ENCODE measurements at places on chromosomes 11 and 22.

- DNase-seq: peak; percentile 86
These were observed 53.3 kb downstream of the NCAM1 start for GRCh38 chr11:113014262-113015097.

DNA sequence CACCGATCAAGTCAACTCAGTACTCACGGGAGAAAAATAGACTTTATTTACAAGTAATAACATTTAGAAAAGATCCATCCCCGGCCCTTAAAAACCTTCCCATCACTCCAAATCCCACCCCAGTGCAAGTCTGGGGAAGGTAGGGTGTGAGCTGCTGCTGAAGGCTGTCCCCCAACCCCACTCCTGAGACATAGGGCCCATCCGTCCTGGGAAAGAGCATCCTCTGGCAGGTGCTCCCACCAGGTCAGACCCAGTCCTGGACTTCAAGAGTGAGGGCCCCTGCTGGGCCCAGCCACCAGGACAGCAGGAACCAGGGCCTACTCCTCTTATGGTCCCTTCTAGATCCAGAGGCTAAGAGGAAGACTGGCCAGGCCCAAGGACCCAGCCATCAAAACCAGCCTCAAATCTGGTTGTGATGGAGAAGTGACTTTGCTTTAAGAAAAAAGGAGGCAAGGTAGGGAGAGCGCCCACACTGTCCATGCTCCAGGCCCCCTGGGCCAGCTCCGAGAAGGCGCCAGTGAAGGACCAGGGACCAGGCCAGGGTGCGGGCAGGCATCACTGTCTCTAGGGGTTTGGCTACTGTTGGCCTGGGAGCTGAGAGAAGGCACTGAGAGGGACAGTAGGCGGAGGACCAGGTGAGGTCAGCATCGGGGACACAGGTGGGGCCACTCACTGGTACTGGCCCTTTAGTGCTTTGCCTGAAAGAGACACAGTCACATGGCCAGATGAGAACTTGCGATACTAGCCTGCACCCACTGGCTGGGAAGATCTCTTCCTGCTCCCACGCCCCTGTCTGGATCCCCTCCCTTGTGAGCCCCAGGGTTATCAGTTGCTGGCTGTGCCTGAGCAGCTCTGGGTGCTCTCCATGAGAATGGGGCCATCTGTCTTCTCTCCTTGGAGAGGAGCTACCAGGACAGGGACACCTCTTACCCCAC, 4.4 kb downstream of the IL18BP start:
- DNase-seq: no peak

- DNase-seq: no peak
These were observed 39.1 kb downstream of the CASP12 start for GRCh38 chr11:104858882-104859775.

GRCh38 chr22:17913801-17914347, 110.5 kb downstream of the MICAL3 start:
- no peak for DNase-seq

- no peak for DNase-seq
These were observed 45.8 kb downstream of the LRRC32 start for GRCh38 chr11:76624500-76625379.

DNA sequence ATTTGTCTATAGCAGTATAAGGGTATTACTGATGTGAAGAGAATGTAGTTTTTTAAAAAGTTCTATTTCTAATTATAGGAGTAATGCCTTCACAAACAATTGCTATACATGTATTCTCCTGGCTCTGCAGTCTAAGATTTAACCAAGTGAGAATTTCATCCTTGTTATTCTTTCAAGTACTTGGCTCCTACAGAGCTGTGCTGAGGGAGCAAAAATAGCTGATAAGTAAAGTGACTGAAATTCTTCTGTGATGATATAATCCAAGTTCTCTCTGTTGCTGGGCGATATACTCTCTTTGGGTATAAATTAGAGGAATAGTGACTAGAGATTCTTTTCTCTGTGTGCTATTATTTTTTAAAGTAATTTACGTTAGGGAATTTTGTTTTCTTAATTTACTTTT, 68.0 kb downstream of the PGR start:
- no peak for DNase-seq

DNA sequence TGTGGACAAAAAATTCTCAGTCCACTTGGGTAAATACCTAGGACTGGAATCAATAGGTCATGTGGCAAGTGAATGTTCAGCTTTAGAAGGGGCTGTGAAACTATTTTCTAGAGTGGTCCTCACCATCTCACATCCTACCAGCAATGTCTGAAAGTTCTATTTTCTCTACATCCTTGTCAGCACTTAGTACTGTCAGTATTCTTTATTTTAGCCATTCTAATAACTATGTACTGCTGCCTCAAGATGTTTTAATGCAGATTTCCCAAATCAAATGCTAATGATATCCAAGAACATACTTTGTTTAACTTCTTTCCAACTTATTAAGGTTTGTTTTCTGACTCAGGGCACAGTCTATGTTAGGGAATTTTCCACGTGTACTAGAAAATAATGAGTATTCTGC, 317.0 kb downstream of the BRD1 start:
- no peak for DNase-seq

- no peak for DNase-seq
These were observed 20.2 kb downstream of the XNDC1N start for GRCh38 chr11:71908218-71908617.

DNA sequence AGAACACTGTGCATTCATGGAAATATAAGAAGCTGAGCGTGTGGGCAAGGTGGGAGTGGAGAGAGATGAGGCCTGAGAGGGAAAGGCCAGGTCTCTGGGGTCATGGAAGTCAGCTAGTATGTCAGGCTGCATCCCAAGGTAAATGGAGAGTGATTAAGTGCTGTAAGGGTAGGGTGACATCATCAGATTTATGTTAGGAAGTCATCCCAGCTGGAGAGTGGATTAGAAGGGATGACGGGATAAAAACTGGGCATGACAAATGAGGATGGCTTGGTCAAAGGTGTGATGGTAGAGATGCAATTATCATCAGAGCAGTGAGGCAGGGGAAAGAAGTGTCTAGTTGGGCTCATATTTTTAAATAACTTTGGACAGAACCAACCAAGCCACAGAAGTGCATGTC, 3.5 kb upstream of the ENDOD1 start:
- no peak for DNase-seq

DNA sequence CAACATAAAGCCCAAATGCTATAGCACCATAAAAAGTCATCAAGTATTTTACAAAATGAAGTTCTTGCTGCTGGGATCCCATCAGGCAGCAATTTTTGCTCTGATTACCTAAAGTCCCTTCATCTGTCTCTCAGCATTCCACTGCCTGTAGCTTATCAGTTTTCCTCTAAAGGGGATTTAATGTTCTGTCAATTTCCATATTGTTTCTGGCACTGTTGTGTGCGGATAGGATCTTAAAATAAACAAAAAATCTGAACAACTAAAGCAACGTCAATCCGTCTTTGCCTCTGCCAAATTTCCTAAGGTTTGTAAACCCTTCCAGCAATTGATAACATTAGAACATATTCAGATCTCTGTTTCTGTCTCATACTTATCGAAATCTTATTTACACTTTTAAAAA, 1126.3 kb upstream of the RAG2 start:
- DNase-seq: no peak

DNA sequence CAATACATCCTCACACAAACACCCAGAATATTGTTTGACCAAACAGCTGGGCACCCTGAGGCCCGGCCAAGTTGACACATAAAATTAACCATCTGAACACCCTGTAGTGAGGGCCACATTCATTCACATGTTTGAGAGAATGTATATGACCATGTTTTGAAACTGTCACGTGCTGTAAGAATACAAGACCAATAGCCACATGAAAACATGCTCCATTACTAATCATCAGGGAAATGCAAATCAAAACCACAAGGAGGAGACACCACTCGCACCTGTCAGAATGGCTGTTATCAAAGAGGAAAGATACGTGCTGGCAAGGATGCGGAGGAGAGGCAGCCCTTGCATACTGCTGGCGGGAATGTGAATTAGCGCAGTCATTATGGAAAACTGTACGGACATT, 38.3 kb upstream of the IGSF9B start:
- no peak for DNase-seq

DNA sequence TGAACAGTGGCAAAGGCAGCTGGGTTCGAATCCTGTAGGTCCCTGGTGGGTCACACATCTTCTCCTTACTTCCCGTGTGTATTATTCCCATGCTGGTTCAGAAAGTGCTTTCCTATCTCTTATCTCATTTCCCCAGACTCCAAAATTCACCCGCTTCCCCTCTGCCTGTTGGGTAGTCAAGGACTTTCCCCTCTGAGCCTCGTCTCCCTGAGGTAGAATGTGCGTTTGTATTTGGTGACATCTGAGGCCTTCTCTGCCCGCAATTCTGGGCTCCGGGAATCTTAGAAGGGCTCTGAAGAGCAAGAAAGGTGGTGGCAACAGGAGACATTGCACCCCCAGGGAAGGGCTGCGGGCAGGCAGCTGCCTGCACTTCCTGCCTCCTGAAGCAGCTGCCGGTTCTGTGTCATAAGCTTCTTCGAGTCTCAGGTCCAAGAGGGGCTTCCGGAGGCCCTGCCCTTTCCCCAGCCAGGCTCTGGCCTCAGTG, 5.9 kb downstream of the LRRC32 start:
- no peak for DNase-seq

DNA sequence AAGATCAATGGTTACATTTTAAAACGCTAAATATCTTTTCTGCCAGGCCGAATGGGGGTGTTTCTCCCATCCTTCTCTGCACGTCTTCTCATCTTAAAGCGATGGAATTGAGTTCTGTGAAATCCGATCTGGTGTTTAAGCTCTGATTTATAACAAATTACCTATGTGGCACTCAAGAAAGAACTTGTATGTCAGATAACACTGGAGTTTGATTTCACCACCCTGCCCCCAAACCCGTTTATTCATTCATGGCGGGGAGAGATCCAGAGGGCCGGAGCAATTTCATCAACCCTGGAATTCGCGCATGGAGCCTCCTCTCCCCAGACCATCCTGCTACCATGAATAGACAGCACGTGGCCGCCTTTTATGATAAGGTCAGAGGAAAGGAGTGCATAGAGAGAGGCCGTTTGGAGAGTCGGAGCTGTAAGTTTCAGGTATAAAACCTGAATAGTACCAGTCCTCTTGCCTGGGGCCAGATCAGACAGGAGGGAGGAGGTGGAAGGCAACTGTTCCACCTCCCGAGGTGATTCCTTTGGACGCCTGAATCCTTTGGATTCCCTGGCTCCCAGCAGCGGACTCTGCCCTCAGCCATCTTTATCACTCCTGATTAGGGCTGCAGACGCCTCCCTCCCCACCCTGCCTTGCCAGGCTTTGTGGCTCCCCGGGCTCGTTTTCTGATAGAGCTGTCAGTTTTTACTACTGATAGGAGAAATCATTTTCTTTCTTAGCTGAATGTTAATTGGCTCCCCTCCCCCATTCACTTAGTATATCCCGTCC, 27.3 kb upstream of the NFAM1 start:
- DNase-seq: no peak

DNA sequence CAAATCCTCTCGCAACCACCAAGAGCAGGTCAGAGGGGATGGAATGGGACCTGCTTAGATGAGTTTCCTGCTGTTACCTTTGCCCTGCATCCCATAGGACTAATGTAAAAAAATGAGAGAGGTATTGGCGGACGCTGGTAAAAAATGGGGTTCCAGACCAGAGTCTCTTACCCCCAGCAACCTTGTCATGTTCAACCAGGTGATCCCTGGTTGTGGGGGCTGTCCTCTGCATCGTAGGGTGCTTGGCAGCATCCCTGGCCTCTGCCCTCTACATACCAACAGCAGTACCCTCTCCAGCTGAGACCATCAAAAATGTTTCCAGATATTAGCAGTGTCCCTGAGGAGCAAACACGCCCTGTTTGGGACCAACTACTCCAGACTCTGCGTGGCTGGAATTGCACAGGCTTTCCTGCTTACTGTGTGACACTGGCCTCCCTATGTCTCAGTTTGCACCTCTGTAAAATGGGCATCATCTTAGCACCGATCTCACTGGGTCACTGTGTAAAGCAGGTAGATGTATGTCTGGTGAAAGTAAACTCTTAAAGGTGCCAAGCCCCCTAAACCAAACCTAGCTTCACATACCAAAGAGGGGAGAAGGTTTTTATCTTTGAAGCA, 1.5 kb downstream of the APOL6 start:
- no peak for DNase-seq

- DNase-seq: no peak
These were observed 311.3 kb downstream of the C11orf87 start for GRCh38 chr11:109733245-109733644.

DNA sequence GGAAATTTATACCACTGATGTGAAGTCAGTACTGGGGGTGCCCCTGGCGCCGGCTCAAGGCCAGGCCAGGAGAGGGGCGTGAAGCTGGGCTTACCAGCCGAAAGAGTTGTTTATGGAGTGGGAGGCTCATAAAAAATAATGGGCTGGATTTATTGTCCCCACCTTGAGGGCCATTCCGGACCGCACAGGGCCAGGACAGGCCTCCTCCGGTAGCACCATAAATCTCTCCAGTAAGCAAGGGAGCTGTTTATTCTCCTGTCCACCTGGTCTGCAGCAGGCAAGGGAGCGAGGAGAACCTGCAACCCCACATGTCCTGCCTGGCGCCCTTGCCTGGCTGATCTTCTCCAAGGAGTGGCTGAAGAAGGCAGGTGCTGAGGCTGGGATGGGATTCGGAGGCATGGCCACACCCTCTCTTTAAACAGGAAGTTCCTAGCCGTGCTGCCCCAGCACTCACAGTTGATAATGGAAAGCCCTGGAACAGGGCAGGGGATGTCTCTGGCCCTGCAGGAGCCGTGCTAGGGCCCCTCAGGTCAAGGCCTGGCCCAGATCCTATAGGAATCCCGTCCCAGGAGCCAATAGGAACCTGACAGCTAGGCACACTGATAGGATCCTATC, 65.1 kb downstream of the SCUBE1 start:
- no peak for DNase-seq

GRCh38 chr11:46498968-46499367, 94.9 kb downstream of the AMBRA1 start:
- DNase-seq: no peak

DNA sequence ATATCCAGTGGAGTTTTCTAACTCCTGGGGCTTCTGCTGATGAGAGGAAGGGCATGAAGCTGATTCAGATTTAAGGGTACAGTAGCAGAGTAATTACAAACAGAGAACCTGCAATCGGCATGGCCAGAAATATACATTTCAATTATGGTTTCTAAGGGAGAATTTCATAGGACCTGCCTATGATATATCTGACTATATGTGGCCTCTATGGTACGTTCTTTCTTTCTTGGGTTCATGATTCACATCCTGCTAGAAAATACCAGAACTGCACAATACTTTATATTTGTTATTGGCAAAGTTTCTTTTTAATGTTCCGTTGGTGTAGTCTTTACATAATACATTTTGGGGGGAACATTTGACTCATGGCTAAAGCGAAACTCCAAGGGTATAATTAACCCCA, 63.1 kb upstream of the TTC12 start:
- DNase-seq: no peak

DNA sequence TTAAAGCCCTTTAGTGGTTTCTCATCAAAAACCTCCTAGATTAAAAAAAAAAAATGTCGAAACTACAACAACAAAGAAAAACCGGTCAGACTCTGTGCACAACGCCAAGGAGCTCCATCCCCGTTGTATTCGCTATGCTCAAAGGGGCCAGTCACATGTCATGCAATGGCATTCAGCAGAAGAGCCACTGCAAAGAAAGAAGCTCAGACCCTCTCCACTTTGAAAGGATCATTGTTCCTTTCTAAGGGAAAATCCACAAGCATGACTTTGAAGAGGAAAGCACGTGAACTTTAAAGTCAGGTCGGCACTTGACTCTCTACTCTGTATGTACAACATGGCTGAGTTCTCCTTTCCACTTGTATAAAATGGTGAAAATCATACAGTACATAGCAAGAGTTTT, 655.6 kb downstream of the ETS1 start:
- DNase-seq: no peak
